Prostate gland (tissue), 2 donors: ENCODE measurements at places on chromosomes 5 and 9.

DNA sequence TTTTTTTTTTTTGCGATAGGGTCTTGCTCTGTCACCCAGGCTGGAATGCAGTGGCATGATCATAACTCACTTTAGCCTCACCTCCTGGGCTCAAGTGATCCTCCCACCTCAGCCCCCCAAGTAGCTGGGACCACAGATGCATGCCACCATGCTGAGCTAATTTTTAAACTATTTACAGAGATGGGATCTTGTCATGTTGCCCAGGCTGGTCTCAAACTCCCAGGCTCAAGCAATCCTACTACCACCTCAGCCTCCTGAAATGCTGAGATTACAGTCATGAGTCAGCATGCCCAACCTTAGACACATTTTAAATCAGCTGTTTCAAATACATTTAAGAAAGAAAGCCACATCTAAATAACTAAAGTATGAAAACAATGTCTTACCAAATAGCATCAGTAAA, 439.0 kb downstream of the EBF1 start:
- DNase-seq: no peak

DNA sequence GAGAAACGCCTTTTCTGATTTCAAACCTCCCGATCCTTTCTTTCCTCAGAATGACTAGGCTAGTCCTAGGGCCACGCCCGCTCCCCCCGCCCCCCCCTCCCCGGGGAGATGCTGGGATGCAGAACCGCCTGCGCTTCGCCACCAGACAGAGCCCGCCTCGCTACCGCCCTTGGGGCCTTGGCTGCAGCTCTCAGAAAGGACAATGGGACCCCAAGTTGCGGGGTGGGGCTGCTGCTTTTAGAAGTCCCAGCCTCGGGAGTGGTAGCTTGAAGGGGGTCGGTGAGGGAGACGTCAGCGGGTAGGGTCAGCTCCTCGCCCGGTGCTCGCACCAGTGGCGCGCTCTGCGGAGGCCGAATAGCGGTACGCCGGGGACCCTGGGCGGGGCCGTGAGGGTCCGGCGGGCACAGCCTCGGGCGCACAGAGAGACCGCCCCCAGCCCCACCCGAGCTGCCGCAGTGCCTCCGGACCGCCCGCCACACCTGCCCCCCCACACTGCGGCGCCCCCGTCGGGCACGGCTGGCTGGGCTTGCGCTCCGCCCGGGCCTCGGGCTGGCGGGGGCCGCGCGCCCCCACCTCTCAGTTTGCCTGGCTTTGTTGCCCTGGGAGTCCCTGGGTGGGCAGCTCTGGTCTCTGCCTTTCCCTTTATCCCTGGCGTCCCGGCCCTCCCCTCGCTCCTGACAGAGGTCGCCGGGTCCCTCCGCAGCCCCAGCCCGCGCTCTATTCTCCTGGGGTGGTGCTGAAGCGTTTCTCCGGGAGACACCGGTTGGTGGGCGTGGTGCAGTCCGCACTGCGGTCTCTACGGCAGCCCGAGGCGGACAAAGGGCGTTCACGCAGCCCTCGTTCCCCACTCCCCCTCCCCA, 1.2 kb downstream of the MAP1B start:
- DNase-seq: peak; percentile 27

- no peak for DNase-seq
These were observed 82.5 kb upstream of the LMNB1 start for GRCh38 chr5:126694403-126694802.

DNA sequence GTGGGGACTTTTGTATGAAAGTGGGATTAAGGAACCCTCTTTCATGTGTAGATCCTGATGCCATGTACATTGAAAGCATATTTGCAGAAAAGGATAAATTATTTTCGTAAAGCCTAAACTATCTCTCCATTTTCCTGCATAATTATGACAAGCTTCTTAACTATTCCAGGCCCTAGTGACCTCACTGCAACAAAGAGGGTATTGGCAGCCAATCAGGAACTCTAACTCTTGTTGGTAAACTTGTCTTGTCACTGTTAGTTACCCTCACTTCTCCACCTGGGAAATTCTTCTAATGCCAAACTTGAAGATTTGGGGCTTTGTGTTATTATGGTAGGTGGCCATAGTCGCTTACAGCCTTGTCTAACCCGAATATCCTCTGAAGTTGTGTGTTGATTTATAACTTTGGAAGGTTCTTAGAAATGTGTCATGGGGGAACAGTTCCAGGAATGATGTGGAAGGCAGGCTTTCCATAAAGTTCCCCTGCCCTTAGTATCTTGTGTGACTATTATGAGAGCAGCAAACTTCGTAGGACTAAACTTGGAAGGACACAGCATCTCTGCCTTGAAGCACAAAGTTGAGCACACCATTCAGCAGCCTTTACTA, 52.5 kb downstream of the IQGAP2 start:
- DNase-seq: no peak

DNA sequence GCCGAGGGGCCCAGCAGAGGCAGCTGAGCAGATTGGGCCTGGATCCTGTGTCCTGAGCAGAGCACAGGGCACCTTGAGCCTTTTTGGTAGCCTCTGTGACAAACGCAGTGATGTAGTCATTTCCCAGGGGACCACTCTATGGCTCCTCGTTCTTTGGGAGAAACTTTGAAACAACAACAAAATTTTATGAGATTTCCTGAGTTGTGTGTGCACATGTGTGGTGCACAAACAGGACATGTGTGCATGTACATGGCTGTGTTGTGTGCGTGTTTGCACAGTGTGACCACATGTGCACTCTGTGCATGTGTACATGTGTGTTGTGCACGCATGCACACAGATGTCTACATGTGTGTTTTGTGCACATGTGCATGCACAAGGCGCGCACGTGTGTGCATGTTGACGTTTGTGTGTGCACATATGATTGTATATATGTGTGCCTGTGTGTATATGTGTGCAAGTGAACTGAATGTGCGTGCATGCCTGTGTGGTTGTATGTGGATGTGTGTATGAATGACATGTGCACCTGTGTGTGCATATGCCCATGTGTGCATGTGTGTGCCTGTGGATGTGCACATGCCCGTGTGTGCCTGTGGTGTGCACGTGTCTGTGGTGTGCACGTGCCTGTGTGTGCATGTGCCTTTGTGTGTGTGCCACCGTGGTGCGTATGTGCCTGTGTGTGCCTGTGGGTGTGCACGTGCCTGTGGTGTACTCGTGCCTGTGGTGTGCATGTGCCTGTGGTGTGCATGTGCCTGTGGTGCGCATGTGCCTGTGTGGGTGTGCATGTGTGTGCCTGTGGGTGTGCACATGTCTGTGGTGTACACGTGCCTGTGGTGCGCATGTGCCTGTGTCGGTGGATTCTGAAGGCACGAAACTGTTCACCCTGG, 221.6 kb downstream of the CACNA1B start:
- DNase-seq: no peak

- DNase-seq: no peak
These were observed 17.9 kb upstream of the GFPT2 start for GRCh38 chr5:180370861-180371641.

DNA sequence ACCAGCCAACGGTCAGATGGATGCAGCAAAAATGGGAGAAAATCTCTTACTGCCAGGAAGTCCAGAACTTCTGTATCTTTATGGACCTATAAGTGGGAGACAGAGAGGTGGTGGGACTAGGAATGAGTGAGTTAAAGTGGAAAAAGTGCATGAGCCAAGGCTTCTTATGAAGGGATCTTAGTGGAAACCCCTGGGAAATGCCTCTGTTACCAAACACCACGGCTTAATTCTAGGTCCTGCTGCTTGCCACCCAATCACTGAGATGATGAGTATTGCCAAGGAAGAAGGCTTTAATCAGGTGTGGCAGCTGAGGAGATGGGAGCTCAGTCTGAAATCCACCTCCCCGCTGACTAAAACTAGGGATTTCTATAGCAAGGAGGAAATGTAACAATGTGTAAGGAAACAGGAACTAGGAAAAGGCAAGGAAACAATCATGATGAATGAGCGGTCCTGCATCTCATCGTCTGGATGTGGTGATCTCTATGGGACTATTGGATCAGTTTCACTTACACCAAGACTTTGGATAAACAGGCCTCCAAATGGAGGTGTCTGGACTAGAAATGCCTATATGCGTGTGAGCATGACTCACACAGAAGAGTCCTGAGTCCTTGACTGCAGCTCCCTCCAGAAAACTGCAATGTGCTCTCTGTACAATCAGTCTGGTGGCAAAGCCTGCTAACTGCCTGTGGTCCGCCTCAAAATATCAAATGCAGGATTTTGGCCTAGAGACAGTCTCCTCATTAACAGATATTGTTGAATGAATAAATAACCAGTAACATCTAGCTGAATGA, 98.2 kb upstream of the PRR16 start:
- DNase-seq: no peak

- peak; percentile 62 for DNase-seq
These were observed 21.9 kb upstream of the NOTCH1 start for GRCh38 chr9:136567651-136568287.

DNA sequence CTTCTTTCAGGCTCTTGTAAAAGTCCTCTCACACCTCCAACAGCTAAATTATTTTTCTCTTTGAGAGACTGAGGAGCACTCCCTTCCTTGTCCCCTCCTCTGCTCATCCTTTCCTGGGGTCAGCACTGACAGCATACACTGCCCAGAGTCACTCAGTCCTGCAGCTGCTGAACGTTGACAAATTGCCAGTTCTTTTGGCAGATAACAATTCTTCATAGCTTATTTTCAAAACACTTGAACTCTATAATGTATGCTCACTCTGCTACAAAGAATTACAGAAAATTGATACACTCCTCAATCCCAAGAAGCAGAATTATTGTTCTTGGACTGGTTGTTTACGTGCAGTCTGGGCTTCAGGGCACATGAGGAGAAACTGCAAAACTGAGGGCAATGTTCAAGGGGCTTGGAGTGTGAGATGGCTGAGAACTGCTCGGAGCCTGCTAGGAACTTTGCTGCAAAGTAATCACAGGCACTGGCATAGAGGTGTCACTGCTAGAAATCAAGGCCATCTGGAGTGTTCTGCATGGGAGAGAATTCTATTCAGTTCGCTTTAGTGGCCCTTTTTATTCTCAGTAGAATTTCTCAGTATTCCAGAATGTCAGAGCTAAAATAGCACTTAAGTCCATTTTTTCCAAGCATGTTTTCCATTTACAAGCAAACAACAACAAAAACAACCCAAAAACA, 96.4 kb upstream of the SPOCK1 start:
- no peak for DNase-seq

DNA sequence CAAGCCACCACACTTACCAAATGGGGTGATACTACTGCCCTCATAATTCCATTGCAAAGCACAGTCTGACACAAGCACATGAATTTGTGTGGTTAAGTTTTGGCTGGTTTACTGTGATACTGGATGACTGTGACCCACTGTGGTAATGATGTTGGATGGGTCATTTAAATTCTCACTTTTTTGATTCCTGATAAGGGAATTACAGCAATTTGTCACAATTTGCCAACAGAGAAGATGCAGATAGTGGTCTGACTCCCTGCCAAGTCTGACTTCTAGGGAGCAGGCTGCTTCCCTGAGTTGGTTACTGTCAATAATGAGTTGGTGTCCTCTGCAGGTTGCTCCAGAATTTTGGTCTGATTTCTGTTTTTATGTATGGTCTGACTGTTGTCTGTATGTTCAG, 731.9 kb downstream of the MTRR start:
- DNase-seq: no peak

GRCh38 chr5:179269781-179270543, 75.3 kb downstream of the ADAMTS2 start:
- DNase-seq: no peak

DNA sequence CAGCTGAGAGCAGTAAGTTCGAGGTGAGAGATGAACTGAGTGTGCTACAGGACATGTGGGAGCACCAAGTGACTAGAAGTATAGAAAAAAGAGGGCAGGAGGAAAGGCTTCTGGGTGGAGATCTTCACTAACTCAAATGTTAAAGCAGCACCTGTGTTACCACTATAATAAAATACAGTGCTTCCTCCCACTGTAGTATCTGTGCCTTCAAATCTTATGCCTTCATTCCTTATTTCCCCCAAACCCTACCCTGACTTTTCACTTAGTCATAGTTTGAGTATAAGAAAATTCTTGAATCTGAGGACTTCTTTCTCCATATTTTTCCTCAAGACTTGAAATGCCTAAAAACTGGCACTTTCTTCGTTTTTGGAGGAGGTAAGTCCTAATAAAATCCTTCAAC, 61.8 kb downstream of the ALDH1A1 start:
- no peak for DNase-seq

GRCh38 chr5:122775550-122776542, 966 bp downstream of the SNX2 start:
- DNase-seq: no peak

DNA sequence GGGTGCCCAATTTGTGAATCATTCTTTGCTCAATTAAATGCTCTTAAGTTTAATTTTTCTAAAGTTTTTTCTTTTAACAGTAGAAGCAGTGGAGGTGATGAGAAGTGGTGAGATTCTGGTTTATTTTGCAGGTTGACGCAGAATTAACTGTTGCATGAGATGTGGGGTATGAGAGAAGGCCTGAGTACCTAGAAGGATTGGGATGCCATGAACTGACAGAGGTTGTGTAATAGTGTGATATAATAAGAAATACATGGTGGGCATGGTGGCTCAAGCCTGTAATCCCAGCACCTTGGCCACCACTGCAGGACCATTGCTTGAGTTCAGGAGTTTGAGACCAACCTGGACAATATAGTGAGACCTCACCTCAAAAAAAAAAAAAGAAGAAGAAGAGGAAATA, 8.4 kb upstream of the SH3TC2 start:
- no peak for DNase-seq

- no peak for DNase-seq
These were observed 290.1 kb upstream of the WWC1 start for GRCh38 chr5:168001318-168001717.

DNA sequence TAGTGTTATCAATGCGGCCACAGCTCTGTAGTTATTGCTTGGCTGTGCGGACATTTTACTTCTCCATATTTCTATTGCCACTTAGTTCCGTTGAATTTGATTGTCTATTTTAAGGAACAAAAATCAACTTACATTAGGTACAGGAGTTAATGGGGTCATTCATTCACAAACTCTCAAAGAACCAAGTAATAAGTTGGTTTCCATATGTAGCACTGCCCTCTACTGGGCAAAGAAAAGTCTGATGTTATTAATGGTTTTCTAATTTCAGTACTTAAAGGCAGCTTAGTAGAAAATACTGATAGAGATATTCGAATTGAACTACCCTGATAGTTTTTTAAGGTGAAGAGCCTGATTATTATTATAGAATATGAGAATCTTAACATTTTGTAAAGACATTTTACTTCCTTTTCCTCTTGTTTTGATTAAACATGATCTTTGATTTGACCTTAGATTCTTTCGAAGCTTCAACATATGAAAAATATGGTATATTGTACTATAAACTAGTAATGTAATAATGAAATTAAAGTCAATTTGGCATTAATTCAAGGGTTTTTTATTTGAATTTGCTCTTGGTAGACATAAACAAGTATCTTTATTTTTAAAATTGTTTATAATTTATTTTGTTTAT, 119.5 kb upstream of the CTNND2 start:
- no peak for DNase-seq

- peak; percentile 62 for DNase-seq
These were observed 145.4 kb downstream of the SYK start for GRCh38 chr9:90946982-90947381.

DNA sequence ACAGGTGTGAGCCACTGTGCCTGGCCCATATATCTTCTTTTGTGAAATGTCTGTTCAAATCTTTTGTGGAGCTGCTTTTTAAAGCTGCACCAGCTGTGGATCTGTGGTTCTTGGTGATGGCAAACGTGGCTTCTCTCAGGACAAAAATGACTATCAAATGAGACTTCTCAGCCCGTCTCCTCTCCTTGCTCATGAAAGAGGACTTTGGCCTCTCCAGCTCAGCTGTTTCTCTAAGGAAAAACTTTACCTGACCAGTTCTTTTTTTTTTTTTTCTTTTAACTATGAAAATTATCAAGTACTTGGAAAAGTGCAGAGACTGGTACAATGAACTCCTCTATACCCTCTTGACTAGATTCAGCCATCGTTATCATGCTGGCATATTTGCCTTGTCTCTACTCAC, 44.8 kb downstream of the RALGPS1 start:
- DNase-seq: no peak
